ENCODE measurements at places on chromosomes 5 and 9.

- H3K4me1 ChIP-seq: no peaks in the 10 kb centered on the region
- DNase-seq: no peak
- no peaks in the 10 kb centered on the region for H3K27me3 ChIP-seq
- no peak overlapping the region for H3K4me3 ChIP-seq
Observed at GRCh38 chr9:111362526-111362925, 32.5 kb upstream of the OR2K2 start.

GRCh38 chr5:53327811-53328334 lies 152.6 kb upstream of the FST start:
- no peak for DNase-seq
- H3K4me3 ChIP-seq: no peak overlapping the region
- H3K27me3 ChIP-seq: no peaks in the 10 kb centered on the region
- H3K27ac ChIP-seq: no peak overlapping the region
- H3K36me3 ChIP-seq: no peaks in the 10 kb centered on the region

- H3K36me3 ChIP-seq: no peaks in the 10 kb centered on the region
- H3K4me1 ChIP-seq: no peaks in the 10 kb centered on the region
- no peak overlapping the region for H3K27ac ChIP-seq
- no peak overlapping the region for H3K4me3 ChIP-seq
- DNase-seq: no peak
- H3K27me3 ChIP-seq: no peaks in the 10 kb centered on the region
Observed at GRCh38 chr9:3575821-3576220, 50.0 kb upstream of the RFX3 start.

- H3K27ac ChIP-seq: no peak overlapping the region
- no peaks in the 10 kb centered on the region for H3K27me3 ChIP-seq
- no peak for DNase-seq
- H3K36me3 ChIP-seq: no peaks in the 10 kb centered on the region
Observed at GRCh38 chr5:154494036-154494435, 16.0 kb upstream of the HAND1 start.

DNA sequence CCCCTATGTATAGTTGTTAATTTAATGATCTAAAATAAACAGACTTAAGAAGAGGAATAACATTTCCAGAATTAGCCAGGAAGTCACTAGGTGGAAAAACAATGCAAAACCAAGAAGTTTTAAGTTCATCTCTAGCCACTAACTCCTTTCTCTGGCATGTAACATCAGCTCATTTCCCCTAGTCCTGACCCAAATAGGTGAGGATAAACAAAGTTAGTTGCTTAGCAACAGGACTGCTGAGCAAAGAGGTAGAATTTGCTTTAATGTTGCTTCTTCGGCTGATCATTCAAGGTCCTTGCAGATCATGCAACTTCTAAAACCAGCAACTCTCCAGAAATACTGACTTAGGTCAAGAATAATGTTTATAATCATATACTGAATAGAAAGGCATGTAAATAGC lies 675.8 kb downstream of the CETN3 start:
- no peaks in the 10 kb centered on the region for H3K4me1 ChIP-seq
- no peak overlapping the region for H3K4me3 ChIP-seq
- DNase-seq: no peak

DNA sequence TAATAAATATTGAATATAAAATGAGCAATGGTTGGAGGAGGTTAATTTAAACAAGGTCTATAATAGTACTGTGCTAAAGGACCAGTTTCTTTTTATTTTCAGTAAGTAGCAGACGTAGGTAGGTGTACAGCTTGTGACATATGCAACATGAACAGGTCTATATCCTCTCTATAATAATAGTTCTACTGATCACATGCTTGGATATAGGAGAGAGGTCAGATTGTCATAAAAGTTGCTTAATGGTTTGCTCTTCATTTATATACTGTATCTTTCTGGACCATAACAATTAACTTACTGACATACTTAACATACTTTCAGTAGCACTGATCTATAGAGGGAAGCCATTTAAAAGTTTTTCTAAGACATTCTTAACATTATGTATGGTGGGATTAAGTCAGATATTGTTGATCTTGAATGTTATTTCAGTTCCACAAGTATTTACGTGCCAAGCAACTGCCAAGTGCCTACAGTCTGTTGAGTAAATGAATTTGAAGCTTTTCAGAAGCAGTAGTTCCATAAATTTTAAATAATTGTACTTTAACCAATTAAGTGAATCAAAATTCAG lies 68.0 kb downstream of the DENND4C start:
- no peak for DNase-seq
- no peaks in the 10 kb centered on the region for H3K4me1 ChIP-seq
- peaks cover 20% of the 10 kb centered on the region for H3K36me3 ChIP-seq
- no peak overlapping the region for H3K27ac ChIP-seq

- H3K4me1 ChIP-seq: no peaks in the 10 kb centered on the region
- no peak overlapping the region for H3K27ac ChIP-seq
- H3K27me3 ChIP-seq: no peaks in the 10 kb centered on the region
Observed at GRCh38 chr5:108878756-108879155, 131.1 kb downstream of the FER start.

DNA sequence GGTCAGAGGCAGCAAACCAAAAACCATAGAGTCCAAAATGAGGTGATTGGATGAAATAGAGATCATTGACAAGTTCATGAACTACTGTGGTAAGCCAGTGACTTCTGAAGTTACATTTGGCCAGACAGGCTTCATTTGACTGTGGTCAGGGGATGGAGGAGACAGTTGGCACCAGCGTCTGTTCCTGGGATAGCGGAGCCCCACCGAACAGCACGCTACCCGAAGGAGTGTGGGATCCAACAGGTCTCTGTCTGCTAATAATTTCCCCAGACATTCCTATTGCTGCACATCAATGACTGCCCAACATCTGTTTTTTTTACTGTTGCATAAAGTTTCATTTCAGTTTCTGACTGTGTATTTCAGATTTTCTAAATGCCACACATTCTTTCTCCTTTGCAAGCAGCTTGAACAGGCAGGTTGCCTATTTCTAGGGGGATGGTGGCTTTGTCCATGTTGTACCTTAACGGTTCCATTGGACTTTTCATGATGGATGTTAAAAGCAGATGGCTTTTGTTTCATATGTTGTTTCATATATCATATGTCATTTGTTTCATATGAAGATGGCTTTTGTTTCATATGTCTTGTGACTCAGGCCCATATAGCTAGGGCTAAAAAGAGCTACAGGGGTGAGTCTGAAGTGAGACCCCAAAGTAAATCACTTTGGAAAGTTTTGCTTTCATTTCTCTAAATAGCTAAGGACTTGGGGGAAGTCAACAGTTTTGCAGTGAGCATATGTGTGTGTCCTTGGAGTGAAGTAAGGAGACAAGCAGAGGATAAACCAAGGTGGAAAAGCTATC lies 180.8 kb downstream of the GOLPH3 start:
- peaks cover 7% of the 10 kb centered on the region for H3K4me1 ChIP-seq
- H3K27me3 ChIP-seq: no peaks in the 10 kb centered on the region
- no peak for DNase-seq

DNA sequence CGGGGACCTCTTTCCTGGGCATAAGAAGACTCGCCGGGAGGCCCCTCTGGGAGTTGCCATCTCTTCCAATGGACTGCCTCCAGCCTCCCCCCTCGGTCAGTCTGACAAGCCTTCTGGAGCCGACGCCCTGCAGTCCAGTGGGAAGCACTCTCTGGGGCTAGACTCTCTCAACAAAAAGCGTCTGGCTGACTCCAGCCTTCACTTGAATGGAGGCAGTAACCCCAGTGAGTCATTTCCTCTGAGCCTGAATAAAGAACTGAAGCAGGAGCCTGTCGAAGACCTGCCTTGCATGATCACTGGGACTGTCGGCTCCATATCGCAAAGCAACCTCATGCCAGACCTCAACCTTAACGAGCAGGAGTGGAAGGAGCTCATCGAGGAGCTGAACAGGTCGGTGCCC lies 28.4 kb upstream of the LTC4S start:
- peaks cover 52% of the 10 kb centered on the region for H3K36me3 ChIP-seq
- H3K27ac ChIP-seq: peak overlapping the region; percentile 34
- H3K27me3 ChIP-seq: no peaks in the 10 kb centered on the region
- H3K4me1 ChIP-seq: peaks cover 48% of the 10 kb centered on the region
- no peak for DNase-seq

GRCh38 chr5:158320178-158320674 lies 461.3 kb upstream of the CLINT1 start:
- no peaks in the 10 kb centered on the region for H3K36me3 ChIP-seq
- H3K4me3 ChIP-seq: no peak overlapping the region
- H3K4me1 ChIP-seq: no peaks in the 10 kb centered on the region

DNA sequence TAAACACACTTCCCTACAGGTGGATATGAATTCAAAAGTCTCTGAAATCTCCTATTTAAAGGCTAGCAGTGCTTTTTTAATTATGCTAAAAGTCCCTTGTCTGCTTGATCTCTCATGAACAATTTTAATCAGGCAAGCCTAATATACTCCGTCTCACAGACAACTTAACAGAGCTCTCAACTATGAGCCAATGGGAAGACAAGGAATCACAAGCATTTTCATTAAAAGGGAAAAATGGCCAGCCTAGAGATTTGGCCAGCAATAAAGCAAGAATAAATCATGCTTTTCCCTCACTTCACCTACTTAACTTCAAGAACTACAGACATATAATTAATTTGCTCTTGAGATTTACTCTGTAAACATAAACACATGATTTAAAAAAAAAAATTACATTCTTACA lies 78.0 kb downstream of the RFX3 start:
- no peak overlapping the region for H3K27ac ChIP-seq
- H3K4me3 ChIP-seq: no peak overlapping the region
- no peaks in the 10 kb centered on the region for H3K27me3 ChIP-seq
- DNase-seq: no peak
- no peaks in the 10 kb centered on the region for H3K4me1 ChIP-seq
- no peaks in the 10 kb centered on the region for H3K36me3 ChIP-seq

DNA sequence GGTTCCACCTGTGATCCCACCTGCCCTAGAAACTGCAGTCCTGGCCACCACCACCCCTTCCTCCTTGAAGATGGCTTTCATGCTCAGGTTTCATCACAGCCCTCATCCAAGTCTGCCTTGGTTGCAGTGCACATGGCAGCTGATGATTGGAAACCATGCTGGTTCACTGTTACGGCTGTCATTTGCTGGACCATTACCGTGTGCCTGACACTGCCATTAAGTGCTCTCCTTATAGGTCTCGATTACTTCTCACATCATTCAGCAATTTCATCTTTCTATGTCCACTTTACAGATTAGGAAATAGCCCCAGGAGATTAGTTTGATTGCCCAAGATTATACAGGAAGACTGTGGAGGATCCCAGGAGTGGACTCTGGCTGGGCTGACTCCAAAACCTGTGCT lies 123.9 kb downstream of the ICE1 start:
- no peak overlapping the region for H3K27ac ChIP-seq
- no peaks in the 10 kb centered on the region for H3K4me1 ChIP-seq
- no peak for DNase-seq
- no peak overlapping the region for H3K4me3 ChIP-seq

GRCh38 chr5:85896514-85896913 lies 721.2 kb upstream of the COX7C start:
- no peak for DNase-seq
- H3K27me3 ChIP-seq: no peaks in the 10 kb centered on the region
- no peaks in the 10 kb centered on the region for H3K4me1 ChIP-seq
- H3K27ac ChIP-seq: no peak overlapping the region

DNA sequence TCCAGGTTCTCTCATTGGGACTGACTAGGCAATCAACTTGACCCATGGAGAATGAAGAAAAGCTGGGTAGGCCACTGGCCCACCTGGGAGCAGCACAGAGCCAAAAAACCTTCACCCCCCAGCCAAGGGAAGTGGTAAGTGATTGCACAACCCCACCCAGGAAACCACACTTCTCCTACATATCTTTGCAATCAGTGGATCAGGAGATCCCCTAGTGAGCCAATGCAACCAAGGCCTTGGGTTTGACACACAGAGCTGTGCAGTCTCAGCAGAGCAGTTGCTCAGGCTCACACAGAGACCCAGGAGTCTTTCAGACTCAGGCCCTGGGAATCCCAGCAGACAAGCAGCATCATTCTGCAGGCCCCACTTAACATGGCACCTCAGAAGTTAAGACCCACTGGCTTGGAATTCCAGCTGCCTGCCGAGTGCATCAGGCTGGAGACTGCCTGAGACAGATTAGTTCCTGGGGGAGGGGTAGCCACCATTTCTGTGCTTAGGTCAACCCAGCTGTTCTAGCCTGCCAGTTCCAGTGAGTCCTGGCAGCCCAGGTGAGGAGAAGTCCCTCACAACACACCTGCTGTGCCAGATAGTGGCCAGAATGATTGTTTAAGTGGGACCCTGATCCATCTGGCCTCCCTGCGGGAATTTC lies 136.4 kb downstream of the SAXO1 start:
- no peaks in the 10 kb centered on the region for H3K4me1 ChIP-seq
- no peak overlapping the region for H3K4me3 ChIP-seq
- H3K27me3 ChIP-seq: no peaks in the 10 kb centered on the region
- no peaks in the 10 kb centered on the region for H3K36me3 ChIP-seq

DNA sequence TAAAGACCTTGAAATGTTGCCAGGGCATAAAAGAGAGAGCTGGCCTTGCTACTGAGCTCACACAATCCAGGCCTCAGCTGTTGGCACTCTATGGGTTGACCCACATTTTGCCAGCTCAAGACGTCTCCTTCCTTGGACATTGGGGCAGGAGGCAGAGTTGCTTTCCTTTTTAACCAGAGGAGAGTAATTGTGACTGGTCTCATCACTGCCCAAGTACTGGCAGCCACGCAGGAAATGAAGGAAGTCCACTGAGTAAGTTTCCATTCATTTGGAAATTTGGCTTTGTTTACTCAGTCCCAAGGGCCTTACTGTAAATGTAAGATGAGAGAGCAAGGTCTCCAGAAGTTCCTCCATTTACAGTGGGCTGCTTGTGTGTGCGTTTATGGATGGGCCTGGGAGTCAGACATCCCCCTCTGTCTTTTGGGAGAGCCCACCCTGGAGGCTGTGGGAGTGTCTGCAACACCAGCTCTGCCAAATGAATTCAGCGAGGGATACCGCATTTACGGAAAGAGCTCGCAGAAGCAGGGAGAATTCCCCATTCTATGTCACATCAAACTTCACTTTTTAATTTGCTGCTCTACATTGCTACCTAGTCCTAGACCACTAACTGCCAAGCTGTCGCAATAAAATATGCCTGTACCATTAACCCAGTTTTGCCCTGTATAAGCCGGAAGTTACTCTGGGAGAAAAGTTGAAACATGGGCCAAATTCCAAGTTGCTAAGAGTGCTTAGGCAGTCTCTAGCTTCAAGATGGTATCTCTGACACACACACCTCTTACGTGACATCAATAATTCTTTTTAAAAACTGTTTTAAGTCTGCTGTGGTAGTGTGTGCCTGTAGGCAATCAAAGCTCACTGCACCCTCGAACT lies 24.5 kb upstream of the PDZD2 start:
- no peak overlapping the region for H3K27ac ChIP-seq
- peaks cover 8% of the 10 kb centered on the region for H3K27me3 ChIP-seq
- H3K4me3 ChIP-seq: no peak overlapping the region
- H3K4me1 ChIP-seq: no peaks in the 10 kb centered on the region
- H3K36me3 ChIP-seq: no peaks in the 10 kb centered on the region

GRCh38 chr9:21751998-21752397 lies 50.4 kb upstream of the MTAP start:
- peaks cover 17% of the 10 kb centered on the region for H3K4me1 ChIP-seq
- H3K27me3 ChIP-seq: peaks cover 4% of the 10 kb centered on the region
- H3K27ac ChIP-seq: no peak overlapping the region
- H3K4me3 ChIP-seq: no peak overlapping the region
- DNase-seq: no peak

Data from esophagus squamous epithelium (tissue), 5 donors.